ENCODE measurements at places on chromosomes 16 and 17. TPM values are rescaled to one million over a fixed set of nuclear protein-coding genes. Genes with fewer than 3 reads are reported as not detected.

Gene CMTM3
- total RNA-seq = 60.7 TPM

- H3K4me3 ChIP-seq = no peak overlapping the region
- H3K27ac ChIP-seq = no peak overlapping the region
- H3K27me3 ChIP-seq = no peaks in the 10 kb centered on the region
- H3K4me1 ChIP-seq = peaks cover 9% of the 10 kb centered on the region
- no peak for DNase-seq
These were observed 5.9 kb downstream of the AXIN1 start for GRCh38 chr16:346587-346986.

Gene NT5M
- total RNA-seq = 7.1 TPM

GRCh38 chr17:50027881-50028735 lies 27.8 kb upstream of the ITGA3 start:
- no peaks in the 10 kb centered on the region for H3K27me3 ChIP-seq
- peak overlapping the region; percentile 39 for H3K4me3 ChIP-seq
- no peaks in the 10 kb centered on the region for H3K36me3 ChIP-seq
- H3K4me1 ChIP-seq = peaks cover 30% of the 10 kb centered on the region

DNA sequence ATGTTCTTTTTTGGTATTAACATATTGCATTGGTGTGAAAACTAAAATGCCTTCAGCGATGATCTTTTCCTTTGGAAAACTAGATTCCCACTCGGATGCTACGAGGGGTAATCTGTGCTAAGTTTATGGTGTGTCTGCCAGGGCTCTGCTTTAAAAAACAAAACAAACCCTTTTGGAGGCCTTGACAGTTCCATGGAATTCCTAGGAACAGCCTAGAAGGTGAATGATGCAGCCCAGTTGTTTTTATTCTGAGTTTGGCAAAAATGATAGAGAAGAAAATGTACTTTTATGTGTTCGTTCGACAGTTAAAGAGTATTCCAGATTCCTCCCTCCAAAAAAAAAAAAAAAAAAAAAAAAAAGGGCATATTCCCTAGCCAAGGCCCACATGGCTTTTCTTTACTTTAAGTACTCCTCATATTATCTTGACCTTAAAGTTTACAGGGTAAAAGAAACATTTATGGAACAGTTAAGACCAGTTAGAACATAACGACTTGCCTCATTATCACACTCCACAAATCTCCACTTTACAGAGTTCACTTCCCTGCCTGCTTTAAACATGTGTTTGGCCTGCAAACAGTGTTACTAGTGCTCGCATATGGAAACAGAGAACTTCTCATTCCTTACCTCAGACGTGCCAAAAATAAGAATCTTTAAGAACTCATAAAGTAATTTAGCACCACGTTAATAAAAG lies 159.1 kb downstream of the WWOX start:
- peaks cover 23% of the 10 kb centered on the region for H3K27me3 ChIP-seq
- no peak overlapping the region for H3K4me3 ChIP-seq
- peaks cover 2% of the 10 kb centered on the region for H3K36me3 ChIP-seq
- DNase-seq = no peak
- H3K27ac ChIP-seq = peak overlapping the region; percentile 44
- peaks cover 24% of the 10 kb centered on the region for H3K4me1 ChIP-seq

- H3K4me1 ChIP-seq = peaks cover 4% of the 10 kb centered on the region
- peaks cover 5% of the 10 kb centered on the region for H3K27me3 ChIP-seq
- DNase-seq = no peak
- no peak overlapping the region for H3K27ac ChIP-seq
- H3K36me3 ChIP-seq = no peaks in the 10 kb centered on the region
These were observed 3.0 kb downstream of the IL32 start for GRCh38 chr16:3068487-3068886.

Gene CRHR1
- total RNA-seq = 0.36 TPM

Gene MMP25
- total RNA-seq = 0.09 TPM

Gene ASIC2
- total RNA-seq = 3.5 TPM

GRCh38 chr17:75763613-75764416 lies 1.2 kb downstream of the GALK1 start:
- peak overlapping the region; percentile 65 for H3K4me3 ChIP-seq
- peaks cover 2% of the 10 kb centered on the region for H3K36me3 ChIP-seq
- H3K4me1 ChIP-seq = peaks cover 8% of the 10 kb centered on the region

DNA sequence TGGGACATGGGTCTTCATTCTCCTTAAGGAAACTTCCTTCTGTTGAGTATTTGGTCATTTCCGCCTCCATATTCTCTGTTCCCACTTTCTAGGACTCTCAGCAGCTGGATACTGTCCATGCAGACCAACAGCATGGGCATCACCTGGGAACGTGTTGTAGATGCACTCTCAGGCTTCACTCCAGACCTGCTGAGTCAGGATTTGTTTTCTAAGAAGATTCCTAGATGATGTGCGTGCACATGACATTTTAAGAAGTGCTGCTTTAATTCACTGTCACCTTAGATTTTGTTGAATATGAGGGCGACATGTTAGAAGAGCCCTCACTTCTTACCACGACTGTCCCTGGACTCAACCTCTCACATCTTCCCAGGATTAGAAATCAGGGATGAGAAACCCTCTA lies 10.0 kb upstream of the SDK2 start:
- no peaks in the 10 kb centered on the region for H3K4me1 ChIP-seq
- H3K27me3 ChIP-seq = peaks cover 14% of the 10 kb centered on the region
- no peak for DNase-seq
- no peak overlapping the region for H3K27ac ChIP-seq
- H3K36me3 ChIP-seq = no peaks in the 10 kb centered on the region

Gene GRAP
- 1.6 TPM for total RNA-seq

DNA sequence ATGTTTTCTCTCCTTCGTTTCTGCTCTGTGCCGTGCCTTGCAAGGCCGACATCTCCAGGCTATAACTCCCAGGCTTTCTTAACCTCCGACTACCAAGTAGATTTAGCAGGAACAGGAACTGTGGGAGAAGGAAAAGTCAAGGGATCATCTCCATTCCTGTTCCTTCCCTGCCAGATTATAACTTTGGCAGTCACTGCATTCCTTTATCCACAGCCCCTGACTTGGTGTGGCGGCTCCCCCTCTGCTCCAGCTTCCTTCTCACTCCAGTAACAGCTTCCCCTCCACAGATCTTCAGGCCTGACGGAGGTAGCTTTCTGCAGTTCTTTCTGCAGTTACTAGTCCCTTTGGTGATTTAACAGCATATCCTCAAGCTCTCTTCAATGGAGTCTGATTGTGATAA lies 234.6 kb upstream of the MON1B start:
- H3K4me3 ChIP-seq = no peak overlapping the region
- H3K27me3 ChIP-seq = no peaks in the 10 kb centered on the region
- H3K4me1 ChIP-seq = peaks cover 6% of the 10 kb centered on the region
- no peak overlapping the region for H3K27ac ChIP-seq

GRCh38 chr16:22764662-22765327 lies 49.2 kb upstream of the HS3ST2 start:
- peaks cover 7% of the 10 kb centered on the region for H3K27me3 ChIP-seq
- H3K36me3 ChIP-seq = no peaks in the 10 kb centered on the region
- peak overlapping the region; percentile 18 for H3K27ac ChIP-seq
- no peak for DNase-seq
- H3K4me1 ChIP-seq = peaks cover 23% of the 10 kb centered on the region
- no peak overlapping the region for H3K4me3 ChIP-seq

DNA sequence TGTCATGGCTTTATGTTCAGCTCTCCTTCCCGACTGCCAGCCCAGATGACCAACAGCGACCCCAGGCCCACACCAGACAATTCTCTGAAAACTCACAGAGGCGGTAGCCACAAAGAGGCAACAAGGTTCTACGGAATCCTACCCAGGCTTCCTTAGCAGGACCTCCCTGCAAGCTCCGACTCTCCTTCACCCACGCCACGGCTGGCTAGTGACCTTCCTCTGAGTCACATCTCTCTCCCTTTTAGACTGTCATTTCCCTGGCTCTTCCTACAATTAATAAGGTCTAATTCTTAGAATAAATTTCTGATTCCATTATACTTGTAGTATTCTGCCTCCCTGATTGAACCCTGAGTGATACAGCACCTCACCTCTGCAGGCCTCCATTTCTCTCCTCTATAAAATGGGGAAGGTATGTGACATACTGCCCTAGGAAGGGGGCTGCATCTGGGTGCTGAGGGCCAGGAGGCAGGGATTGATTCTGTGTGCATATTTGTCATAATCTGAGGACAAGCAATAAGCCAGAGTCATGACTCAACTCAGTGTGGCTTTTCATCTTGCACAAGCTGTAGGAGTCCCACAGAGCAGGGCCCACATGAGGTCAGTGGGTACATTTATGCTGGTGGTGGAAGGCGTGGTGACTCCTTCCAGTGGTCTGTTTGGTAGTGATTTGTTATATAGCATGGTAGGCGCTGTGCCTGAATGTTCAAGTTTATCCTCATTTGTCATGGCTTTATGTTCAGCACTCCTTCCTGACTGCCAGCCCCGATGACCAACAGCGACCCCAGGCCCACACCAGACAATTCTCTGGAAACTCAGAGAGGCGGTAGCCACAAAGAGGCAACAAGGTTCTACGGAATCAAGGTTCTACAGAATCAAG lies 46.2 kb downstream of the SMPD3 start:
- H3K27me3 ChIP-seq = peaks cover 4% of the 10 kb centered on the region
- no peak overlapping the region for H3K27ac ChIP-seq
- H3K4me3 ChIP-seq = no peak overlapping the region

DNA sequence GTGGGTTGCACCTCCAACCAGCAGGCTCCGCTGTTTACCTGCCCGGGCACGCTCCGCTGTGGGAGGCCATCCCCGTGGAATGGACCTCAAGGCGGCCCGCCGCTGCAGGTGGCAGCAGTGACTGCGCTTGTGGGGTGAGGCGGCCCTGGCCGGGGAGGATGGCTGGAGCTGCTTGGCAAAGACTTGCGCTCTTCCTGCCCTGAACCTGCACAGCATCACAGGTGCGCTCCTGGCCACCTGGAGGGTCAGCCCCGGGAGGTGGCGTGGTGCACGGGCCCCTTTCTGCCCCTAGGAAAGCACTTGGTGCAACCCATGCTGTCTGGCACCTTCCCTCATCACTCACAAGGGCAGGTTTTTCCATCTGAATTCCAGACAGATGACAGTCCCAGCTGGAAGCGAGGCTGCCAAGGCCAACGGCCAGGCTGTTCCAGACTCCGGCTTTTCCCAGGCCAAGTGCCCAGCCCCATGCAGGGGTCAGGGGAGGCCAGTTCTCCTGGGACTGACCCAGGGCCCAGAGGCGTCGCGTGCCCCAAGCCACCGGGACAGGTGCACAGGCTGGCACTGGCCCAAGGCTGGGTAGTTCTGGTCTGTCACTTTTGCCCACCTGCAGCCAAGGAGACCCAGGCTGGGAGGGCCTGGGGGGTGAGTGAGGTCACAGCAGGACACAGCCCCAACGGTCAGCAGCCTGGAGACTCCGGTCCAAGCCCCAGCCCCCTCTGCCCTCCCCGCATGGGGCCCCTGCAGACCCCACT lies 13.3 kb downstream of the UTS2R start:
- no peaks in the 10 kb centered on the region for H3K36me3 ChIP-seq
- H3K4me3 ChIP-seq = no peak overlapping the region
- H3K4me1 ChIP-seq = peaks cover 24% of the 10 kb centered on the region
- H3K27me3 ChIP-seq = peaks cover 21% of the 10 kb centered on the region
- no peak overlapping the region for H3K27ac ChIP-seq

Gene ABCC1
- 65.2 TPM for total RNA-seq

Gene LPCAT2
- total RNA-seq = 25.0 TPM

- H3K4me1 ChIP-seq = no peaks in the 10 kb centered on the region
- H3K27ac ChIP-seq = no peak overlapping the region
- DNase-seq = no peak
- H3K4me3 ChIP-seq = no peak overlapping the region
- no peaks in the 10 kb centered on the region for H3K36me3 ChIP-seq
- no peaks in the 10 kb centered on the region for H3K27me3 ChIP-seq
These were observed 38.2 kb upstream of the GNG13 start for GRCh38 chr16:838741-839140.

DNA sequence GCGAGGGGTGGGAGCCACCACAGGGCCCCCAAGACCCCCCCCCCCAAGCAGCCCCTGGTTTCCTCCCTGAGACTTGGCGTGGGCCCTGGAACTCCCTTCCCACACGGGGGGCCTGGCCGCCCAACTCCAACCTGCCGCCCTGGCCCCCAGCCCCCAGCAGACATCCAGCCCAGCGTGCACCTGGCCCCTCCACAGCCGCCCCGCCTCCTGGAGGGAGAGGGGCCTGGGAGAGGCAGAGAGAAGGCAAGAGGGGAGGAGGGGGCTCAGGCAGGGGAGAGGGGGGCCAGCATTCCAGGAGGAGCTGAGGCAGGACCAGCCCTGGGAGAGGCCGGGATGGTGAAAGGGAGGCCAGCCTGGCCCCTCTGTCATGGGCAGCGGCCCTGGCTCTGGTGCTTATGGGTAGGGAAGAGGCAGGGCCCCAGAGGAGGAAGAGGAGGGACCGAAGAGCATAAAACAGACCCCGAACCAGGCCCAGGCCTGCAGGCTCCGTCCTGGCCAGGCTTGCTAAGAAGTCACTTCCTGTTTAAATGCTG lies 16.7 kb downstream of the IL34 start:
- no peak overlapping the region for H3K4me3 ChIP-seq
- peaks cover 8% of the 10 kb centered on the region for H3K4me1 ChIP-seq
- peaks cover 22% of the 10 kb centered on the region for H3K36me3 ChIP-seq

Gene SAP30BP
- total RNA-seq = 106 TPM

- DNase-seq = peak; percentile 85
- no peaks in the 10 kb centered on the region for H3K36me3 ChIP-seq
- peak overlapping the region; percentile 43 for H3K27ac ChIP-seq
- H3K27me3 ChIP-seq = peaks cover 14% of the 10 kb centered on the region
These were observed 561 bp downstream of the ZNF423 start for GRCh38 chr16:49855280-49855821.

Measured in mesothelial cell of epicardium (in vitro differentiated cells).